ENCODE measurements at places on chromosomes 4 and X.

DNA sequence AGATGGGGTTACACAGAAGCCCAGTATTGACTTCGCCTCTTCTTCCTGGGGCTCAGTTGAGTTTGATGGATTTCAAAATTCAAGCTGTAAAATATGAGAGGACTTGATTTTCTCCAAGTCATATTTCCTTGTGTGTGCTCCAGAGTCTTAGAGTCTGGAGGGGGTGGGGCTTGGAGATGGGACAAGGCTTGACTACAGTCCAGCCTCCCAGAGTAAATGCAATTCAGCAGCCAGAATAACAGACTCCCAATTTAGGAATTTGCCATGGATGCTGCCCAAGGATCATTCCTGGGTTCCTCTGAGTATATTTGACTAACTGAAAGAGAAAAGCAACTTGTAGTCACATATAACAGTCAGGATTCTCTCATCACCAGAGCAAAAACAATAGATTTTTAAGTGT, 53.7 kb upstream of the RBPJ start:
- DNase-seq, result no peak

- DNase-seq, result no peak
Measured at GRCh38 chr4:138107023-138107422, 135.1 kb downstream of the SLC7A11 start.

- no peak for DNase-seq
Measured at GRCh38 chrX:68719904-68720614, 72.6 kb downstream of the STARD8 start.

DNA sequence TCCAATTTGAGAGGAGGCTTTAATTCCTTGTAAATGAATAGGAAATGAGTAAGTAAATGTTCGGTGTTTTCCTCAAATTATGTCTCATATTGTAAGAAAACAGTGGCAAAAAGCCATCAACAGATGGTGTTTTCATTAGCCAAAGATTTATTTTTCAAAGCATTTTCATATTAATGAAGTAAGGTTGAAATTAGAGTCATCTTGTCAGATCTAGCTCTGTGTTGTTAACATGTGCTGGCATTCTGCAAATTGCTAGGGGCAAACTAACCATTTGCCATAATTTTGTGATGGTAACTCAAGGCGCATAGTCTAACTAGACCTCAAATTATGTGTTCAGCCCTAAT, 24.7 kb downstream of the MID2 start:
- DNase-seq, result no peak

GRCh38 chrX:25523574-25524540, 508.1 kb upstream of the ARX start:
- no peak for DNase-seq

DNA sequence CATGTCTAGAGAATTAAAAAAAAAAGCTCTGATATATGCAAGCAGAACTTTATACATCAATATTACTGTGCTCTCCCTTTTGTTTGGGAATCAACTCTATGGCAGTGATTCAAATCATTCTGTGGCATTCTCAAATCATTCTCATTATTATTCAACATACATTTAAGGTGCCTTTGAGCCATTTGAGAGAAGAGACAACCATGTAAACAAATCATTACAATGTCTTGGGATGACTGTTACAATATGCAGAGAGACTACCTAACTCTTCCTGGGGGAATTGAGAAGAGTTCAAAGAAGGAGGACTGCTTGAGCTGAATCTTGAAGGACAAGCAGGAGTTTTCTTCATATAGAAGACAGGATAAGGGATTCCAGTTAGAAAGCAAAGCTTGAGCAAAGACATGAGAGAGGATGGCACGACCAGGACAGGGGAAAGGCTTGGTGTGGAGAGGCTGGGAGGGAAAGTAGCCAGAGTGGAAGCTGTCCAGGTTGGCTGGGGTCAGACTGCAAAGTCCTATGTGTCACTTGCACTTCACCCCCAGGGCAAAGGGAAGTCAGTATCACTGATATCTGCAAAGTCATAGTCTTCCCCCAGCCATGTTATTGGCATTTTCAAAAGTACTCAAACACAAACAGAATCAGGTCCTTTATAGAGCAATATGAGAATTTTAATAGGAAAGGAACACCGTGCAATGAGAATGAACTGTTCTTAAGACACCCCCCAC, 9.0 kb downstream of the SEC24D start:
- DNase-seq, result no peak

DNA sequence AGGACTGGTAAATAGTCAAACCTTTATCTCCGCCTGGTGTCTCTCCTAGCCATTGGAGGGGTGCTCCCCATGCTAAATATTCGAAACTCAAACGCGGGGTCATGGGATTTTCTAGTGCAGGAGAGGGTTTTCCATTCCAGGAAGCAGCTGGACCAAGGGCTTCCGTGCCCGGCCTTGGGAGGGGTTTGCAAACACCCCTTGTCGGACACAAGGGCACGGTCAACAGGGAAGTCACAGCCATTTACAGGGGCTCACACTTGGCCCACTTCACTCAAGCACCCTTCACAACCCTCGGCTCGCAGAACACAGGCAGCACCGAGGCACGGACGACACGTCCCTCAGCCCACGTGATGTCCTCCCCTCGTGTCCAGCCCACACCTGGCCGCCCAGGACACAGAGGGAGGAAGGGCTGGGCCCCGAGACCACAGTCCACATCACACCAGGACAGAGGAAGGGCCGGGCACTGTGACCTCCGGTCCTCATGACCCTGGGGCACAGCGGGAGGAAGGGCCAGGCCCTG, 10.3 kb upstream of the PLCXD1 start:
- no peak for DNase-seq

GRCh38 chr4:151803246-151803645, 42.4 kb upstream of the GATB start:
- no peak for DNase-seq

- DNase-seq, result no peak
Measured at GRCh38 chr4:187432310-187432709, 563.3 kb upstream of the ZFP42 start.

DNA sequence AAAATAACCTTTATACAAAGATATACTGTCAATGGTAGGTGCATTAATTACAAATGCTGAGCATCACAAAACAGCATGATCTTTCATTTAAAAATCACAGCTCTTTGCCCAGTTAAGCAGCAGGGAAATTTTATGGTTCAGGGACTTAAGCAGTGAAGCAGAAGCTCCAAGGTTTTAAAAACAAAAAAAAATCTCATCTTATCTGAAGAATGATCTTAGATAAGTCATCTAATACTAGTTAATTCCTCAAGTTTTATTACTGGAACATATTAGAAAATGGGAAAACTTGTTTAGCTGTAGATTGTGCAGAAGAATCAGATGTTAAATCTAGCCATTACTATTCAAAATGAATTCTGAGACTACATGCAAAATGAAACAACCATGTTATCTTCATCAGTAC, 289.9 kb downstream of the GASK1B start:
- DNase-seq, result no peak

DNA sequence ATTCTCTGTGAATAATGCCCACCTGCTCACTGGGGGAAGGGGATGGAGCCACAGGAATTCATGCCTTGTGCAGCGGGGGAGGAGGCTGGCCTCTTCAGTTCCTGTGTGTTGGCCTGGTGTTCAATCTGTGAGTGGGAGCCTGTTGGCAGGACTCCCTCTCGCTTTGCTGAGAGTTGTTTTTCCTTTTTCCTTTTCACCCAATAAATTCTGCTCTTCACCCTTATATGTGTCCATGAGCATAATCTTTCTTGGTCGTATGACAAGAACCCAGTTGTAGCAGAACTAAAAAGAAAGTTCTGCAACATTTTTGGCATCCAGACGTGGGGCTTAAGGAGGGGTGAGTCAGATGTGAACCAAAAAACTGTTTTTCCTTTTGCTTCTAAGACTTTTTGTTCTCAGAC, 235.2 kb upstream of the HDX start:
- DNase-seq, result no peak

DNA sequence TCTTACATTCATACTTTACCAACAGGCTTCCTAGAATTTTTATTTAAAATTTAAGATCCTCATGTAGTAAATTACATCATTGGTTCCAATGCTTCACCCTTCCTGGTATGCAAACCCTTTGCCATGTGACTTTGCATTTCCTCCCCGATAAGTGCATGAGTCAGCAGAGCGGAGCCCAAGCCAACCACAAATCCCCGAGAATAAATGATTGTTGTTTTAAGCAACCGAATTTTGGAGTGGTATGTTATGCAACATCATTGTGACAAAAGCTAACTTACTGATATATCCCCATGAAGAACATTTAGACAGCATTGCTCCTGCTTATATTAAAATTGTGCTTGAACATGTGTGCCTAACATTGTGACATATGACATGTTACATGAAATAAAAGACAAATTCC, 199.4 kb upstream of the DDX53 start:
- no peak for DNase-seq

GRCh38 chr4:107736924-107737448, 17.0 kb upstream of the PAPSS1 start:
- DNase-seq, result no peak

DNA sequence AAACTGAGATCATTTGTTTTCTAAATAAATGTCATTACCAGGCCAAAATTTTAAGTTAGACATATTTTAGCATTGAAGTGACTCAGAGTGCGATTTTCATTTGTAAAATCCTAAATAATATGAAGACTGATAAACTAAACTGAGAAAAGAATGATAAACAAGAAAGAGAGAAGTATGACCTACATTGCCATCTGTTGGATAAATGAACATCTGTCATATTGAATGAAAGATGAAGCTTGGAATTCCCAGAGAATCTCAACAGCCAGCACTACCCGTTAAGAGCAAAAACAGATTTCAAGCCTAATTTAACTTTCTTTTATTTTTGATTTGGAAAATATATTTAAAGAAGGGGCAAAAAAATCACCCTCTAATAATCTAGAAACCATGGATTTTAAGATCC, 591.0 kb upstream of the ATOH1 start:
- DNase-seq, result no peak

GRCh38 chr4:63233671-63234070, 1175.6 kb downstream of the TECRL start:
- DNase-seq, result no peak

DNA sequence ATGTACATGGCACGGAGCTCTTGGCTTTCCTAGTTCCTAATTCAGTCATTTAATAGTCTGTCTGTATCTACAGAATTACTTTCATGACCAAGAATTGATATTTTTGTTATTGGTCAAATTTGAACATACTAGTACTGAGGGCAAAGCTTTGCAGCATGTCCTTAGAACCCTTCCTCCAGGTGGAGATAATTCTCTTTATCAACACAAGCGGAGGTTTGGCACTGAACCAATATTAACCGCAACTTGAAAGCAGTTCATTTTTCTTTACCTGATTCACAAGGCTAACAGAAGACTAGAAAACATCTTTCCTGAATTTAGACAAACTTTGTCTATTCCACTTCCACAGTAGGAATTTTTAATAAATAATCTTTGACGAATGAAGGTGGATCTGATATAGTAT, 73.8 kb downstream of the TACR3 start:
- DNase-seq, result no peak

DNA sequence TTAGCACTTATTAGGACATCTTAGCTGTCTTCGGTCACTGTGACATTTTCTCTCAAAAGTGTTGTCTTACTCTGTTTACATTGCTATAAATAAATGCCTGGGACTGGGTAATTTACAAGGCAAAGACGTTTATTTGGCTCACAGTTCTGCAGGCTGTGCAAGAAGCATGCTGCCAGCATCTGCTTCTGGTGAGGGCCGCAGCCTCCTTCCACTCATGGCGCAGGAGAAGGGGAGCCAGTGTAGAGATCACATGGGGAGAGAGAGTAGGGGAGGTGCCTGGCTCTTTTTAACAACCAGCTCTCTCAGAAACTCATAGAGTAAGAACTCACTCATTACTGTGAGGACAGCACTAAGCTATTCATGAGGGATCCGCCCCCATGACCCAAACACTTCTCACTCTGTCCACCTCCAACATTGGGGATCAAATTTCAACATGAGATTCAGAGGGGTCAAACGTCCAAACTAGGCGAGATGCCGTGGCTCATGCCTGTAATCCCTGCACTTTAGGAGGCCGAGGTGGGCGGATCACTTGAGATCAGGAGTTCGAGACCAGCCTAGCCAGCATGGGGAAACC, 43.5 kb upstream of the HERC6 start:
- DNase-seq, result no peak

- DNase-seq, result no peak
Measured at GRCh38 chrX:74292808-74293123, 11.2 kb upstream of the ZCCHC13 start.

- DNase-seq, result no peak
Measured at GRCh38 chr4:13399257-13399656, 84.9 kb downstream of the RAB28 start.

- no peak for DNase-seq
Measured at GRCh38 chr4:57048590-57049304, 61.4 kb downstream of the IGFBP7 start.

DNA sequence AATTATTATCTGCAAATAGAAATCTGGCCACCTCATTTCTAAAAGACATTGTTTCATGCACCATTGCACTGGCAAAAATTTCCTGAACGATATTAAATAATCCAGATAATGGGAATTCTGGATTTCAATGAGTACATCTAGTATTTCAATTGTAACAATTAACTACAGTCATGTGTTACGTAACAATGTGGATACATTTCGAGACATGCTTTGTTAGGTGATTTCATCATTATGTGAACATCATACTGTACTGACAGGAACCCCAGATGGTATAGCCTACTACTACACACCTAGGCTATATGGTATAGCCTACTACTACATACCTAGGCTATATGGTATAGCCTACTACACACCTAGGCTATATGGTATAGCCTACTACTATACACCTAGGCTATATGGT, 14.8 kb downstream of the LAMTOR3 start:
- no peak for DNase-seq

GRCh38 chrX:110284159-110284558, 33.7 kb downstream of the AMMECR1 start:
- DNase-seq, result no peak

GRCh38 chr4:4361883-4362282, 25.0 kb upstream of the NSG1 start:
- no peak for DNase-seq

- DNase-seq, result no peak
Measured at GRCh38 chr4:6222761-6223292, 22.5 kb upstream of the JAKMIP1 start.

GRCh38 chr4:17475481-17475880, 36.4 kb downstream of the QDPR start:
- no peak for DNase-seq

GRCh38 chr4:184671101-184671500, 21.6 kb downstream of the PRIMPOL start:
- no peak for DNase-seq

DNA sequence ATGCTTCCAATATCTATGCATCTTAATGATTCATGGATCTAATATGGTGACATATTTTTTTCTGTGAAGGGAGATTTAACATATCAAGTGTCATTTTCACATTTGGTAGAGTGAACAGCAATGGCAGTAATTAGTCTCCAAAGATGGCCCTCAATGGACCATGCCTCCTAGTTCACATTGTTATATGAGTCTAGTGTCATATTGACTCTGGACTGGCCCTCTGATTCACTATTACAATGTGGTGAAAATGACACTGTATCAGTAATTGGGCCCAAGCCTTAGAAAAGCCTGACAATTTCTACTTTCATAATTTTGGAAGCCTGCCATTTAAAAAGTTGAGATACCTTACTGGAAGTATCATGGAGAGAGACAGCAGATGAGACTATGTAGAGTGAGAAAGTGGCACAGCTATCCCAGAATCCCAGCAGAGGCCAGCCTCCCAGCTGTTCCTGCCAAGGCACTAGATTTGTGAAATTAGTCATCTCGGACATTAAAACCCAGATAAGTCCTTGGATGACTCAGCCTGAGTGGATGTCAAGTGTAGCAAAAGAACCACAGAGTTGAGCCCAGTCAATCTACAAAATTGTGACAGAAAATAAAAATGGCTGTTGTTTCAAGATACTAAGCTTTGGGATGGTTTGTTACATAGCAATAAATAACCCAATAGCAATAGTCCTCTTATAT, 68.4 kb downstream of the ARHGEF38 start:
- DNase-seq, result no peak

Measured in stimulated activated CD8-positive, alpha-beta memory T cell treated with anti-CD3 and anti-CD28 coated beads, Interleukin-7, amount 100 ng/mL, for 1 hour (primary cell).